Activated T-cell treated with anti-CD3 and anti-CD28 coated beads, Interleukin-2, amount 50 U/mL, for 1 hour (primary cell): ENCODE measurements at places on chromosomes 7 and 10.

- DNase-seq, result no peak
Measured at GRCh38 chr7:134562136-134562535, 13.2 kb downstream of the AKR1B15 start.

- DNase-seq, result no peak
Measured at GRCh38 chr7:50565977-50566376, 772 bp upstream of the DDC start.

DNA sequence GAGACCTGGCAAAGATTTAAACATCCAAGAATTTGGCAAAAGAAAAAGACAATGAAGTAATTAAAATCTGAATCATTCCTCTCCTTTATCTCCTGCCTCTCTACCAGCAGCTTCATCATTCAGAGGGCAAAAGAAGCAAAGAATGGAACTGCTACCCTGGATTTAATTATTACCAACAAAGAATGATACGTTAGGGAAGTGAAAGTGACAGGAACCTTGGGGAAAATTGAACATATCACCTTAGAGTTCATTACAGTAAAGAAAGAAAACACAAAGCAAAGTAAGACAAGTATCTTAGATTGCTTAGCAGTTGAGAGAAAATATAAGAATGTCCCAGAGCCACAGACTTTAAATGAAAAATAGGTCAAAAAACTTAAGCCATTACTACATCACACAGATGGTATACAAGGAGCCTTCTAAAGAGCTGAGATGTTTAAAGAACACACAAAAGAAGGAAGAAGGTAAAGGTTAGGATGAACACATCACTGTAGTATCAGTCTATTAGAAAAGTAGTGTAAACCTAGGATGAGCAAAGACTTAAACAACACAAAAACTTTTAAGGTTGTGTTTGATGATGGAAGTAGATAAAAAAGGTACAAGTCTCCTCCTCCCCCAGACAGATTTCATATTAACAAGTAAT lies 17.5 kb downstream of the CTNNA3 start:
- DNase-seq, result no peak

- peak; percentile 62 for DNase-seq
Measured at GRCh38 chr10:101291331-101292193, 62.3 kb upstream of the LBX1 start.

GRCh38 chr7:66839814-66840213 lies 81.2 kb upstream of the TMEM248 start:
- no peak for DNase-seq

DNA sequence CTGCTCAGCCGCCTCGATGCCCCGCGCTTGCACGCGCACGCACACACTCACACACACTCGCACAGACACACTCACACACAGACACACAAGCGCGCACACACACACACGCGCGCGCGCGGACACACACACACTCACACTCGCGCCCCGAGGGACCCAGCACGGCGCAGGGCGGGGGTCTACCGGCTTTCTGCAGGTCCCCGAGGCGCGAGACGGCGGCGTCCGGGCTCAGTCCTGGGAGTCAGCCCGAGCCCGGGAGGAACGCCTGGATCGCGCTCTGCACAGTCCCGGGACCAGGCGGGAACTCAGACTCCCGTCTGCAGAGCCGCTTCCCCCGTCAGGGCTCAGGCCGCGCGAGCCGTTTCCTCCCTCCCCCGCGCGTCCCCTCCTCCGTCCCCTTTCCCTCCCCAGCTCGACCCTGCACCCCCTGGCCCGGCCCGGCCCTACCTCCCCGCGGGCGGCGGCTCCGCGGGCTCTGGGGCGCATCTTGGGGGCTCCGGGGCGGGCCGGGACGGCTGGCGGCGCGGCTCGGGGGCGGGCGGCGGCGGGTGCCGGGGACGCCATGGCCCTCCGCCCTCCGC lies 464 bp downstream of the DENND2A start:
- DNase-seq, result peak; percentile 23

- DNase-seq, result no peak
Measured at GRCh38 chr7:20514364-20514763, 101.1 kb upstream of the ABCB5 start.
